ENCODE measurements at places on chromosomes 2 and 18. TPM values are rescaled to one million over a fixed set of nuclear protein-coding genes. Genes with fewer than 3 reads are reported as not detected.

DNA sequence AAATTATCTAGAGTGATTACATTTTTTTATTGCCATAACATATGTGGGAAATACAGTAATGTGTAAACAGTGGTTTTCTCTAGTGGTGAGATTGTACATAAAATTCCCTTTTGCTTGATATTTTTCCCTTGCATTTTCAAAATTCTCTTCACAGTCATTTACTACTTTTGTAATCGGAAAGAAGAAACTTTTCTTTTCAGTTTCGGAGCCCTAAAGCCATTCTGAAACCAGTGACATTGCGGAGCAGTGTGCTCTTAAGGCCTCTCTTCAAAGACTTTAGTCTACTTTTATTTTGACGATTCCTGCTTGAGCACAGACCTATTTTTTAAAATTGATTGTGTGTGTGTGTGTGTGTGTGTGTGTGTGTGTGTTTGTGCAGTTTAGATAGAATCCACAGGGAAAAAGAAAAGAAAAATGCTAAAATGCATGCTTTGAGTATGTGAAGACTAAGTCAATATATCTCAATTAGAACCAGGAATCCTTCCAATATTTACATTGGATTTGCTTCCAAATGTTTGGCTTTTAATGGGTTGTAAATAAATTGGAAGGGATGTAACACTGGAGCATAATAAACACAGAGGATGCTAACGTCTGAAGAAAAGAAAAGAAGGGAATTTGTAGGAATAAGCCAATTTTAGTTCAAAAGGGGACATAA, 357.4 kb downstream of the RND3 start:
- no peak for DNase-seq

- DNase-seq: no peak
Measured at GRCh38 chr2:11598228-11598731, 64.4 kb downstream of the GREB1 start.

- no peak for DNase-seq
Measured at GRCh38 chr2:179207047-179207446, 57.6 kb downstream of the SESTD1 start.

DNA sequence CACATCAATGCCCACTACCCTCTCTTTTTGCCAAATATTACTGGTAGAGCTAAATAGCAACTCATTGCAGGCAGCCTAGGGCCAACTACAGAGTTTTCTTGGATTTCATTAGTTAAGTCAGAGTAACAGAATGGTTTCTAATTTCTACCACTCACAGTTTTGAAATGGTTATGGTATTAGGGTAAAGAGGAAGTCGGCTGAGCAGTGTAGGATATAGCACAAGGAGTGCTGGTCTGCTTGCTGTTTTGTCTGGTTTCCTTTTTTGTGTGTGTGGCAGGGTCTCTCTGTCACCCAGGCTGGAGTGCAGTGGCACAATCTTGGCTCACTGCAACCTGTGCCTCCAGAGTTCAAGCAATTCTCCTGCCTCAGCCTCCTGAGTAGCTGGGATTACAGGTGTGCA, 289.2 kb upstream of the CCDC68 start:
- no peak for DNase-seq

DNA sequence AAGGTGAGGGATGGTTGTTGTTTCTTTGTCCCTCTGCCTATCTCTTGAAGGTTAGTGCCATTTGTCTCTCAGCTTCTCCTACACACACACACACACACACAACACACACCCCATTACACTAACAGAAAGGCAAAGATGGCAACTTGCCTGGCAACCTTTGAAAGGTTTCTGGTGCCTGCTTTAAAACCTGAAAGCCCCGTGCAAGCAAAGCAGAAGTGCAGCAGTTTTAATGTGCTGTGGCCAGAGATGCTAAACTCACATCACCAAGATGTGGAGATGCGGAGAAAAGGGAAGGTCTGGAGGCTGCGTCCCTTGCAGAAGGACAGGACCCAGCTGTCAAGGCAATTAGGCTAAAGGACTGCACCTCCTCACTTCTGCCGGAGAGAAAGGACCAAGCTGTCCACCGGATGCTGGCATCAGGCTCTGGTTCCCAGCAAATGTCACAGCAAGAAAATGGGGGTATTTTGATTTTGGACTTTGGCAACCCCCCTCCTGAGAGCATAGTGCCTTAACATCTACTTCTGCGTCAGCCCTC, 196.4 kb downstream of the ARL4C start:
- DNase-seq: no peak

GRCh38 chr18:32373505-32373904, 97.2 kb downstream of the GAREM1 start:
- DNase-seq: no peak

UGT1A9 gene
- not detected for total RNA-seq
